ENCODE measurements at places on chromosomes 12 and 14.

GRCh38 chr12:76545486-76545885 lies 14.1 kb downstream of the OSBPL8 start:
- no peak for DNase-seq

DNA sequence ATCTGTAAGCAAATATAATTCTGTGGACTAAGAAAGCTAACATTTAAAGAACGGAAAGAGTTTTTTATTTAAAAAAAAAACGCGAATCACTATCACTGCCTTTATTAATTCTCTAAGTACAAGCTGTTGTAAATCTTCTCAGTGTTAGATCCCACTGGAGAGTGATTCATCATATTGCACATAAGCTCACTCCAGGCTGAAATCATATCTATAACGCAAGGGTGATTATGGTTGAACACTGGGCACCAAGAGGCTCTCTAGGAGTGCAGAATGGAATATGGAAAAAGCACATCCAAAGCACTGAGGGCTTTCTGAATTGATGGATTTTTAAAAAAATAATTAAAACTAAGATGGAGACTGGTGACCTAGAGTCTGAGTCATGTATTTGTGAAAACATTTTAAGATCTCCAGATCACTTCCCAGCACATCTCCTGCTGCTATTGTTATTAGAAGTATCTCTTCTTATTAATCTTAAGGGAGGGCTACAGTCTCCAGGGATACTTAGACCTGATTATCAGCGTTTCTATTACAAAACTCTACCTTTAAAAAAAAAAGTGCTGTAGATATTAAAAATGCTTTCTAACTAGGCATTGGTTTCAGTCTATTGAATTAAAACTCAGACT lies 1106.8 kb downstream of the AACS start:
- DNase-seq: no peak

GRCh38 chr14:59243174-59243573 lies 54.7 kb downstream of the DAAM1 start:
- DNase-seq: no peak

DNA sequence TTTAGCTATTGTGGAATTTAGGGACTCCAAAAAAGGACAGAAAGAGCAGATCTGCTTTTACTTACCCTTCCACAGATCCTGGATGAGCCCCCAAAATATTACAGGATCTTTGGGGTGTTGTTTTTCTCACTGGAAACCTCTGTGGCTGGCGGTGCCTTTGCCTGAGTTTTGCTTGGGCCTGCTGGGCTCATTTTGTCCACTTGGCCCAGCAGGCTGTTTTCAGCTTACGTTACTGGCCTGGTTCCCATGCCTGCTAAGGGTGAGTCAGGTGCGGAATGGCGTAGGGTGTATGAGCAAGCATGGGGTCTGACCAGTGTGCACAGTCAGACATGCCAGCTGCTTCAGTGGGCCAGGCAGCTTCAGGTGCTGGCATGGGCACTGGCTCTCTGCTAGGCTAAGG lies 45.8 kb downstream of the HSD17B6 start:
- no peak for DNase-seq

- no peak for DNase-seq
Observed at GRCh38 chr12:68227356-68227755, 1.7 kb upstream of the IL26 start.

- no peak for DNase-seq
Observed at GRCh38 chr12:49582201-49582600, 14.3 kb upstream of the MCRS1 start.
